Thyroid gland (tissue), 4 donors: ENCODE measurements at places on chromosomes 1 and 21. TPM values are rescaled to one million over a fixed set of nuclear protein-coding genes. Genes with fewer than 3 reads are reported as not detected.

The BRDT gene
- 0.81 TPM for total RNA-seq

- peak overlapping the region; percentile 66 for H3K4me3 ChIP-seq
- H3K36me3 ChIP-seq: no peaks in the 10 kb centered on the region
- peaks cover 26% of the 10 kb centered on the region for H3K4me1 ChIP-seq
- DNase-seq: no peak
Observed at GRCh38 chr1:61081144-61081685, 1.1 kb upstream of the NFIA start.

- no peak overlapping the region for H3K4me3 ChIP-seq
- no peaks in the 10 kb centered on the region for H3K4me1 ChIP-seq
- DNase-seq: no peak
- no peak overlapping the region for H3K27ac ChIP-seq
- no peaks in the 10 kb centered on the region for H3K36me3 ChIP-seq
Observed at GRCh38 chr1:50901872-50902271, 58.2 kb downstream of the FAF1 start.

DNA sequence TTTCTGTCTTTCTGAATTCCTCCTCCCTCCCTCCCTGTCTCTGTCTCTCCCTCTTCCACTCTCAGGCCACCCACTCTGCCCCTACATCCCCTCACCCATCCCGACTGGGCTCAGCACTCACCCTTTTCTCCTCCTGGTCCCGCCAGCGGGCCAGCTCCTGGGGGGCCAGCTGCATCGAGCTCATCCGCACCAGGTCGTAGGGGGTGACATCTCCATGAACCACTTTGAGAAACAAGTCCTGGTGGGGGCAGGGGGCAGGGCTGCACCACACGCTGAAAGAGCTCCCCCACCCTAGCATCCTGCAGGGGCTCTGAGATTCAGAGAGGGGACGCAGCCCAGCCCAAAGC, 17.8 kb downstream of the SPOCD1 start:
- H3K27me3 ChIP-seq: no peaks in the 10 kb centered on the region
- no peak overlapping the region for H3K4me3 ChIP-seq
- H3K4me1 ChIP-seq: no peaks in the 10 kb centered on the region
- H3K36me3 ChIP-seq: no peaks in the 10 kb centered on the region

DNA sequence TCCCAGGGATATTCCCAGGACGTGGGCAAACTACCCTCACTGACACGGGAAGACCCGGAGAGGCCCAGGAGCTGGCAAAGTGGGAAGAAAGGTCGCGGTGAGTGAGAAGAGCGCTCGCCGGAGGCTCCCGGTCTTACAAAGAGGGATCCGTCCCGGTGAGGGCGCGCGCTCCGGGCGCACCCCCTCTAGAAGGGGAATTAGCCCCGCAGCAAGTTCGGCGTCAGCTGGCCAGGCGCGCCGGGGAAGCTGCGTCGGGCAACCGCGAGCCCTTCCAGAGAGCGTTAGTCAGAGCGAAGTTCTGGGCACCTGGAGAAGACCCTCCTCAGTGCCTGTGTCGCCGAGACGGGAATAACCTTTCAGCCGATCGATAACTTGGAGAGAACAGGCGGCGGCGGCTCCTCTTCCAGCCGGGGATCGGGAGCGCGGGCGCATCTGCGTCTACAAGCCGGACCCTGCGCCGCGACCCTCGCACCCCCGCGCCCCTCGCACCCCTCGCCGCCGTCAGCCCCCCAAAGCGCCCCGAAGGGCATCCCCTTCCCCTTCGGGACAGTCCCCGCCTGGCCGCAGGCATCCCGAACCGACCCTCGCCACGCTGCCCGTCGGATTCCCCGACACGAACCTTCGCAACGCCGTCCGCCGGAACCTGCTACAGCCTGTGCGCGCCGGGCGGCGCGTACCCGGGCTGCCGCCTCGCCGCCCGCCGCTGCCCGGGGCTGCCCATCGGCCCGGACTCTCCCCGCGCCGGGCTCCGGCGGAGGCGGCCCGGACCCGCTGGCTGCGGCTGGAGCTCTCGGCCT, 485 bp downstream of the SIPA1L2 start:
- peak; percentile 46 for DNase-seq
- H3K27me3 ChIP-seq: no peaks in the 10 kb centered on the region
- H3K4me1 ChIP-seq: peaks cover 24% of the 10 kb centered on the region

GRCh38 chr1:154839691-154840090, 30.4 kb downstream of the KCNN3 start:
- DNase-seq: no peak
- H3K27ac ChIP-seq: no peak overlapping the region
- H3K4me1 ChIP-seq: peaks cover 30% of the 10 kb centered on the region
- H3K36me3 ChIP-seq: no peaks in the 10 kb centered on the region
- no peaks in the 10 kb centered on the region for H3K27me3 ChIP-seq

GRCh38 chr1:185349556-185349955, 32.5 kb upstream of the IVNS1ABP start:
- H3K27me3 ChIP-seq: no peaks in the 10 kb centered on the region
- H3K27ac ChIP-seq: no peak overlapping the region
- no peaks in the 10 kb centered on the region for H3K4me1 ChIP-seq
